Activated CD8-positive, alpha-beta memory T cell treated with anti-CD3 and anti-CD28 coated beads for 4 hours (primary cell): ENCODE measurements at places on chromosomes 2 and 18.

DNA sequence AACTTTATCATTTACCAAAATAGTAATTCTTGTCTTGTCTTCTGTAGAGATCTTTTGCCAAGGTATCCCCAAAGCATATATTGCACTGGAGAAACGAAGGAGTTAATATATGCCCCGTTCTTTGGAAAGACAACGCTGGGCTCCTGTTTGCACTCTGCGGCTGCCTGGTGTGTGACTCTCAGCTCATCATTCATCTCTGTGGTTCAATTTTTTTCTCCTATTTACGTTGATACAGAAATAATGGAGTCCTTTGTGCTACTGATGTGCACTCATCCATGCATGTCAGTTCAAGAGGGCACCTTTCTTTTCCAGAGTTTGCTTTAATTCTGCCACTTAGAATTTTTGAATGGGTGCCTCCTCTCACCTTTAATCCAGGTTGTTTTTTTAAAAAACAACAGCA, 655.5 kb downstream of the DCDC2C start:
- no peak for DNase-seq

- no peak for DNase-seq
Observed at GRCh38 chr2:2464643-2465042, 133.6 kb upstream of the MYT1L start.

DNA sequence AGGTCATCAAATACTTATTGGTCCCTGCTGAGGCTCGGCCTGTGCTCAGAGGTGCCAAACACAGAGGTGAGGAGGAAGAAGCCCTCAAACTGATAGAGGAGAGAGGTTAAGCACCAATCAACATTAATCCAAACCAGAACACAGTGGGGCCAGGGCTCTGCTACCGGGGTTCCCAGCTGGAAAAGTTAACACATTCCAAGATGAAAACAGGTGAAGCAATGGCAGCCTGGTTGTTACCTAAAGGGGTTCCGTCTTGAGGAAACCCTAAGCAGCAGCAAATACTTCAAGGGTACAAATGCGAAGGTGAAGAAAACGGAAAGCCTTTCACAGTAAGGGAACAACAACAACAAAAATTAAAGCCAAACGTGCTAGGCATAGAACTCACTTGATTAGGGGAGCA, 5.4 kb downstream of the TGFA start:
- no peak for DNase-seq

DNA sequence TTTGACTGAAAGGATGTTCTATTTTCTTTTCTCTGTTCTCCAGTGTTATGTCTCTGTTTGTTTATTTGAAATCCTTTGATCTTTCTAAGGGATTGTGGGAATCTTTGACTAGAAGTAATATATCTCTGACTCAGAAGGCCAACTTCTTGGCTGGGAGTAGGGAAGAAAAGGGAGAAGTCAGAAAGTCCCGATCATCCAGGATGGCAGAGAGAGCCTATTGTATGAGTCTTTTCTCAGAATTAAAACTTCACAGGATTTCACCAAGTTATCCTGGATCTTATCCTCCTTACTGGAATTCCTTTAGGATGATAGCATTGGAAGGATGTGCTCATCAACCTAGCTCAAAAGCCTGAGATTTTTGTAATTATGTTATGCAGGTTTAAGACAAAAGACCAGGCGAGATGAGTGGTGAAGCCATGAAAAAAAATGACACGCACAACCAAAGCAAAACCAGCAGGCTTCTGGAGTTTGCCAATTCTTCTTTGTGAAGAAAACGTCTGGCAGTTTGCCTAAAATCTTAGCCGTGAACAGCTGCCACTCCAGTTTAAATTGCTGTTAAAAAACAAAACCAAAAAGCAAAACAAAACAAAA, 383.6 kb upstream of the SMIM21 start:
- no peak for DNase-seq

- no peak for DNase-seq
Observed at GRCh38 chr2:10559101-10559500, 111.0 kb upstream of the ODC1 start.

DNA sequence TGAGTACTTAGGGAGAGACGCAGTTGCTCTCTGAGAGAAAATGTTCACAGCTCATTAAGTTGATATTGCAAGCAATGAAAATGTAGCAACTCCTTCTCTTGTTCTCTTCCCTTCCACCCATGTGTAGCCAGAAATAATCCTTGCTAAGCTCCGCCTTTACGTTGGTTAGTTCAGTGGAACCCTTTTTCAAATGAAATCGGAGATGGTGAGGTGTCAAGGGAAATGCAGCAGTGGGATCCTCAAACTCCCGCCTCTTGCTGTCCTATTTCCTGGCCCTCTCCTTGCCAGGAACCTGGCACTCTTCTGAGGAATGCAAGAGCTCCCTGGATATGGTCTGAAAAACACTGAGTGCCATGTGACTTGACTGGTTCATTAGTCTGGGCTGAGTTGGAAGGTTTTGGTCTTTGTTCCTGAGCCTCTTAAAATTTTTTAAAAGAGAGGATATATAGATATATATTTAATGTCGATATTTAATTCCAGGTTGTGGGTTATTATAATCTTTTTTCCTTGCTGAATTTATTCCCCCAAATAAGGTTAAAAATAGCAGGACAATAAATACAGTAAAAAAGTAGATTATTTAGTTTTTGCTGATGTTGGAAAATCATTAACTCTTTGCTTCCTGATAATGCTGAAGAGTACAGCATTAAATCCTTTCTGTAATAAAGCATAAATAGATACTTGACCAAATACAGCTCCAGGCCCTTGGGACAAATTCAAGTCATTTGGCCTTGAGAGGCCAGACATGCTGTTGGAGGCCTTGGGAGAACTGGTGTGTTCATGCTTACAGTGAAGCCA, 116.2 kb downstream of the EML6 start:
- no peak for DNase-seq

DNA sequence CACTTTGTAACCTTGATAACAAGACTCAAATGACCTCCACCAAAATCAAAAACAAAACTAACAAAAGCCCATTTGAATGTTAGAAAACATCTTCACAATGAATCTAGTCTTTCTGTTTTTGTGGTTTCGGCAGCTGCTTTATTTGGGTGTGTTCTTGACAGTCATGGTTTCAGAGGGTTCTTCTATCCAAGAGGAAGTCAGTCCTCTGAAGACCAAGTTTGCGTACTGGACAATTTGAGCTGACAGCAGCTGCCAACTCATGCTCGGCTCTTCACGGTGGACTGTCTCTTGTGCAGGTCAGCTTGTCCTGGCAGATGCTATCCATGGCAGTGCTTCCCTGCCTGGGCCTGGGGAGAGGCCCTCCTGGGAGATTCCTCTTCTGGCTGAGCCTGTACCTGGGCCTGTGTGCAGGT, 91.0 kb downstream of the TMEM17 start:
- no peak for DNase-seq

GRCh38 chr2:101120124-101120996, 30.8 kb downstream of the TBC1D8 start:
- DNase-seq: no peak

DNA sequence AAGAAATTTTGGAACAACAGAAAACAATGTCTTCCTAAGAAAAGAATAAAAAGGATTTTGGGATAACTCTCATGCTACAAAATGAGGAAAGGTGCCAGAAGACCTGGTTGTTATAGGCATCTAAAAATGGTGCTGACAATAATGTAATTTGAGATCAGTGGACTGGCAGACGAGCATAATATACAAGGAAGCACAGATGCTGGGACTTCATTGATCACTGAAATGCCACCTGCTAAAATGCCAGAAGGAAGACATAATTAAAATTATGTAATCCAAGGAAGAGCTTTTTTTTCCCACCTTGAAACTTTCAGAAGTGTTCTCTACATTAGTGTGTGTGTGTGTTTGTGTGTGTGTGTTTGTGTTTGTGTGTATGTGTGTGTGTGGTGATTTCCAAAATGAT, 535.9 kb downstream of the XIRP2 start:
- DNase-seq: no peak

DNA sequence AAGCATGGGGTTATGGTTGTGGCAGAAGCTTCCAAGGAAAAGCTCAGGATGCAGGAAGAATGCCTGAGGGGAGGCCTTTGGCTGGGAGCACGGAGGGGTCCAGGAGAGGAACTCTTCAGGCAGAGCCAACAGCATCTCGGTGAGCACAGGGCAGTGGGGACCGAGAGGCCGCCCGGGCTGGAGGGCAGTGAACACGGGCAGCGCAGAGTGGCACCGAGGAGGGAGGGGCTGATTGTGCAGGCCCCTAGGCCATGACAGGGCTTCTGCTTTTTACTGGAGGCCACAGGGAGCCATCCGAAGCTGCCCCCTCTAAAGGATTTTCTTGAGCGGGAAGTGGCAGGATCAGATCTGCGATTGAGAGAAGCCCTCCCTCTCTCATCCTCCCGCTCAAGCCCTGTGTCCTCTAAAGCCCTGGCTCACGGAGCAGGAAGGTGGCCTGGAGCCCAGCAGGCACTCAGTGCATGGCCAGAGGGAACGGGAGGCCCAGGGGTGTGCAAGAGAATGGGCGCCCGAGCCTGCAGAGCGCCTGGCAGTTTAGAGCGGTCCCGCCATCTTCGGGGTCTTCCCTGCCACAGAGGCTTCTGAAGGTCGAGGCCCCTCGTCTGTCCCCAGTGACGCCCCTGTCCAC, 110.0 kb upstream of the STON1 start:
- DNase-seq: no peak

DNA sequence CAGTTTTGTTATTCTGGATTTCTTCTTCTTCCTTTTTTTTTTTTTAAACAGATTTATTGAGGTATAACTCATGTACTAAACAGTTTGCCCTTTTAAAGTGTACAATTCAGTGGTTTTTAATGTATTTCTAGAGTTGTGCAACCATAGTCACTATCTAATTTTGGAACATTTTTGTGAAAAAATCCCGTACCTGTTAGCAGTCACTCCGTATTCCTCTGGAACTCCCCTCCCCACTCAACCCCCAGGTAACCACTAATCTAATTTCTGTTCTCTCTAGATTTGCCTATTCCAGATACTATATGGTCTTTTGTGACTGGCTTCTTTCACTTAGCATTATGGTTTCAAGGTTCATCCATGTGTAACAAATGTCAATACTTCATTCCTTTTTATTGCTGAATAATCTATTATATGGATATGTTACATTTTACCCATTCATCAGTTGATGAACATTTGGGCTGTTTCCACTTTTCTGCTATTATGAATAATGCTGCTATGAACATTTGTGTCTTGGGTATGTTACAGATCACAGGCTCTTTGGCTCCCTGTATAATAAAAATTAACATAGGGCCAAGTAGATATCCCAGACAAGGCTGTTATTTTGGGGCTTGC, 21.9 kb downstream of the EHBP1 start:
- DNase-seq: no peak

- no peak for DNase-seq
Observed at GRCh38 chr2:33784488-33784887, 185.4 kb upstream of the FAM98A start.

DNA sequence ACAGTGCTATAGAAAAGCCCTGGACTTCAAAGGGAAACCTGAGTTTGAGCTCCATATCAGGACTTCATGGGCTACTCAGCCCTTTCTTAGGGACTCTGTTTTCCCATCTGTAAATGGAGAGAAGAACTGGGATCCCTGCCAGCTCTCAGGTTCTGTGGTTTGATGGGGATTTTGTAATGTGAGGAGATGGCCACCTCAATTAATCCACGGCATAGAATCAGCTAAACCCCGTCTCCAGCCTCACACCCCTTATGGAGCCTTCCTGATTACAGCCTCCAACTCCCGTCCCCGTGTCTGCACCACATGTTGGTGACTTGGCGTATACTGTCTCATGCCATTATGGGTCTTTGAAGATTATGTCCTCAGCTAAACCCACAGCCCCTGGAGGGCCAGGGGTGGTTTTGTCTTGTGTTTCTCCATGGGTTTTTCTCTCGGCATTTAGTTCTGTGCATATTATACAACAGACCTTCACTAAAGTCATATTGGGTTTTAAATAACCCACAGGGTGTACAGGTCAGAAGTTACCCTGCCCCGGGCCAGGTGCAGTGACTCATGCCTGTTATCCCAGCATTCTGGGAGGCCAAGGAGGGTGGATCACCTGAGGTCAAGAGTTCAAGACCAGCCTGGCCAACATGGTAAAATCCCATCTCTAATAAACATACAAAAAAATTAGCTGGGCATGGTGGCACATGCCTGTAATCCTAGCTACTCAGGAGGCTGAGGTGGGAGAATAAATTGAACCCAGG, 63.8 kb upstream of the PPP1CB start:
- no peak for DNase-seq

GRCh38 chr2:199310771-199311585, 146.8 kb downstream of the SATB2 start:
- no peak for DNase-seq

GRCh38 chr18:26453386-26453901, 94.9 kb downstream of the KCTD1 start:
- no peak for DNase-seq

DNA sequence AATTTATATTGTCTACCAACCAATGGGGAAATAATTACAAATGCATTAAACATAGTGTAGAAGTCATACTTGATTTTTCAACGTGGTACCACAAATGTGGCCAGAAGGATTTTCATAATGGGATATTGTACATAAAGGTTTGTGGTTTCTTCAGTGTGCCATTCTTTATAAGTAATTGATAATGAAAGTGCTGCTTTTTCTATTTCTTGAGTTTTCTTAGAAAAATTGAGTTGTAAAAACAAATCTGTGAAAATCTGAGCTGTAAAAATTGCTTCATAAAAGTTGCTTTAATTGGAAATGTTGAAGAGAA, 103.6 kb downstream of the KYNU start:
- no peak for DNase-seq

DNA sequence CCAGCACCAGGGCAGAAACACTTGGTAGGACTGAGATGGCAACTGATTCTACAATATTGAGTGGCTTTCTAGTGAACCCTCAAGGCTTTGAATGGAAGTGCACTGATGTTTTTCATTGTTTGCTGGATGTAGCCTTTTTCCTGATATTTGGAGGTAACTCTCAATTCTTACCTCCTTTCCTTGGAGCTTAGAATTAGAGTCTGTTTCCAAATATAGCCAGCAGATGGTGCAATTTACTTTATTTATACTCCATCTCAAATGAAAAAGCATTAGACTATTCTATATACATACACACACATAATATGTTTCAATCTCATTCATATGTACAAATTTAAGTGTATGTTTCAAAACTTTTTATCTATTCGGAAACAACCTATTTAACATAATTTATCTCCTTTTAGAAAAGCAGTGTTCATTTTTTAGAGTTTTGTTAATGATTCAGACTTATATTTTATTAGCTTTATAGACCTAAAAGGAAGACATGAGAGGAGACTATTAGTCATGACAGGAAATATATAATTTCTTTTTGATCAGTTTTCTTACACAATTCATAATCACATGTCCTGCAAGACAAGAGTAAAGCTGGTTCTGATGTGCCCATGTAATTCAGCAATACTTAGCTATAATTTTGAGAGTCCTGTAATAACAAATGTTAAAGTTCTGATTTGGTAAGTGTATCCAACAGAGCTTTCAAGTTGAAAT, 124.8 kb downstream of the NUP35 start:
- no peak for DNase-seq

- no peak for DNase-seq
Observed at GRCh38 chr18:73961804-73962203, 185.8 kb downstream of the FBXO15 start.

- DNase-seq: no peak
Observed at GRCh38 chr2:128538396-128538795, 219.7 kb upstream of the HS6ST1 start.

DNA sequence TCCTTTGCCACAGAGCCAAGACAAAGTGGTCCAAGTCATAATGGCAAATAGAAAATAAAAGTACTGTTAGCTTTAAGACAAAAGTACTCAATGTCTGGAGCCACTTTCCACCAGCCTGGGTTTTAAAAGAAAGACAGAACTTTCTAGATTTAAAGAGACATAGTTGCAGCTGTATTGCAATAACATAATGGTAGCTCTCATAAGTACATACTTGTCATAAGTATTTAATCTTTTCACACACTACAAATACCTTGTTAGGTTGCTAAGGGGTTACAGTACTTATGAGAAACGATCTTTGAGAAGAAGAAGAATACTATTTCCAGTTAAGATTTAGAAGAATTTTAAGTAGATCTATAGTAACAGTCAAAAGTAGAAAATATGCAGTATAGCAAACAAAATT, 28.9 kb upstream of the AQP4 start:
- no peak for DNase-seq
